Astrocyte of the hippocampus (primary cell): ENCODE measurements at places on chromosomes 5 and 9.

DNA sequence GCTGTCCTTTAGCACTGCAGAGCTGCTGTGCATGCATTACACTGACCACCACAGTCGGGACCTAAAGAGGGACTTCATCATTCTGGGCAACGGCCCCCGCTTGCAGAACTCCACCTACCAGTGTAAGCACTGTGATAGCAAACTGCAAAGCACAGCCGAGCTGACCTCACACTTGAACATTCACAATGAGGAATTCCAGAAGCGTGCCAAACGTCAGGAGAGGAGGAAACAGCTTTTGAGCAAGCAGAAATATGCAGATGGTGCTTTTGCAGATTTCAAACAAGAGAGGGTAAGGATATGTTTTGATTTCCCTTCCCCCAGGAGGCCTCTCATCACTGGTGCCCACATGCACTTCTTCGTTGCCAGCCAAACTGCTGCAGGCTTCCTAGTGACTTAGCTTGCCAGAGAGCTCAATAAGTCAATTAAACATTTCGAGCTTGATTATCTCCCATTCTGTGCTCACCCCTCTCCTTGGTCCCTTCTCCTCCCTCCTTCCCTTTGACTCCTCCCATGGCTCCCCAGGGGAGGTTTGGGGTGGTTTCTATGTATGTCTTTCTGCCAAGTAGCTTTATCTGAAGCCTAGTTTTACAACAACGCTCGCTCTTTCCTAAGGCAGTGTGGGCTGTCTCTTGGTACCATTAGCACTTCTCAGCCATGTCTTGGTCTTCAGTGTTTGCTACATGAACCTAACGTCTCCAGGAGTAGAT, 66.7 kb downstream of the ZNF462 start:
- peak; percentile 39 for DNase-seq

- DNase-seq, result peak; percentile 82
Observed at GRCh38 chr5:98774192-98775033, 950 bp downstream of the RGMB start.

DNA sequence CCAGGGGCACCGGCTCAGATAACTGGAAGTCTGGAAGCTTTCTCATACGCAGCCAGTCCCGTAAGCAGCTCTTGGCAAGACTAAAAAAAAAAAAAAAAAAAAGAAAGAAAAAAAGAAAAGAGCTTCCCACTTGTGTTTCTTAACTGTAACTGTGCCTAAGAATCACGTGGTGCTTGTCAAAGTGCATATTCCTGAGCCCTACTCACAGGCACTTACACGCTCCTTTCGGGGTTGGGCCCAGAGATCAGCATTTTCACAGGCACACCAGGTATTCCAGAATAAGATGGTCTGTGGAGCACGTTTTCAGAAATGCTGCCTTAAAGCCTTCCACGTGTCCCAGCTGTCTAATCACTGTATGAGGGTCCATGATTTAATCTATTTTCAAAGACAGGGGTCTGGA, 22.6 kb upstream of the SH3GL2 start:
- DNase-seq, result no peak

DNA sequence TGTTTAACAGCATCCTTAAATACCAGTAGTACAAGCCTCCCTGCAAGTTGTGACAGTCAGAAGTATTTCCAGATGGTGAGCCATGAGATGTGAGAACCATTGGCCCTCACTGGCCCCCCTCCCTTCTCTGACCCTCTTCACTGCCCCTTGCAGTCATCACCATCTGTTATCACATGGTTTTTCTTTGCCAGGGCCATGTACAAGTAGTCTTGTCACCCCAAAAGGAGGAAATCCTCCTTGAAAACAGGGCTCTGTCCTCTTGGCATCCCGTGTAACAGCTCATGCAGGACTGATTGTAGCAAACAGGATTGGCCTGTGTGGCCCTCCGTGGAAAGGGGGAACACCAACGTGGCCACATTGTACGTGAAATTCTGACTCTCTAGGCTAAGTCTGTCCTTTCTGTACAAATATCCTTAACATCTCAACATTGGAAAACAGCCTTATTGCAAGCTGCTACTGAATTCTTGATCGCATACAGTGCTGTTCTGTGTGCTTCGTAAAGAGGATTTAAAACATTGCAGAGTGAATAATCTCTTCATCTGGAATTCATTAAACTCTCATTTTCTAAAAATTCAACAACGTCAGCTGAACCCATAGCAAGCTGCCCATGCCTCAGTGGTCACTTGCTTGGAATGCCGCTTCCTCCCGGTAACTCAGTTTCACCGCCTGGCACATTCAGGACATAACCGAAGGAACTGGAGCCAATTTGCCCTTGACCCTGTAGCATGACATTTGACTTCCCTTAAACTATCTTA, 171.7 kb downstream of the ATPSCKMT start:
- DNase-seq, result no peak

DNA sequence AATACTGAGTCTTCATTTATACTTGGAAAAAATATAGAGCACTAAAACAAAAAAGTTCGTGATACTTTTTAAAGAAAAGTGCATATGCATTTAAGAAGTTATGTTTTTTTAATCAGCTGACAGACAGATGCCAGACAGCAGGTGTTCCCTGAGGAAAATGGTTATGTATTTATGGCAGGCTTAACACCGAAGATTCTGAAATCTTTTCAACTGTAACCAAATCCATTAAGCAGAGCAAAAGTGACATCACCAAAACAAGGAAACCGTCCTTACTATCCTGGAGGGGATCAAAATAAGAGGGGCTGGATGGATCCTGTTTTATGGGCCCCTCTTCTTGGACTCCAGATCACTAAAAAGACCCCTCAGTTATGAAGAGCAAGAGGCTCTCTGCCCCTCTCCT, 404.9 kb upstream of the ADAMTS16 start:
- DNase-seq, result no peak
